ENCODE measurements at places on chromosomes 2 and 18.

- no peak for DNase-seq
These were observed 320.1 kb downstream of the ALK start for GRCh38 chr2:29601321-29601720.

- no peak for DNase-seq
These were observed 489.0 kb upstream of the NRP2 start for GRCh38 chr2:205193125-205193835.

GRCh38 chr2:180540761-180541160 lies 439.6 kb upstream of the UBE2E3 start:
- no peak for DNase-seq

- no peak for DNase-seq
These were observed 214.7 kb downstream of the FBXO15 start for GRCh38 chr18:73932976-73933375.

- DNase-seq = no peak
These were observed 441.7 kb upstream of the HNMT start for GRCh38 chr2:137522620-137523011.

DNA sequence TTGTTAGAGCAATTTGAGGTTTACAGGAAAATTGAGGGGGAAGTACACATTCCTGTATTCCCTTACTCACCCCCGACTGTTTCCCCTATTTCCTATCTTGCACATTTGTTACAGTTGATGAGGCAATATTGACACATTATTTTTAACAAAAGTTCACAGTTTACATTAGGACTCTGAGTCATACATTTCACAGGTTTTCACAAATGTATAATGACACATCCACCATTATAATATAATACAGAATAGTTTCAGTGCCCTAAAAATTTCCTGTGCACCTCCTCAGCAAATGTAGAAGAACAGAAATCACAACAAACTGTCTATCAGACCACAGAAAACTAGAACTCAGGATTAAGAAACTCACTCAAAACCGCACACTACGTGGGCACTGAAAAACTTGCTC lies 160.6 kb upstream of the RMP24 start:
- peak; percentile 29 for DNase-seq

- peak; percentile 9 for DNase-seq
These were observed 801.3 kb downstream of the ERBB4 start for GRCh38 chr2:211737282-211737681.

DNA sequence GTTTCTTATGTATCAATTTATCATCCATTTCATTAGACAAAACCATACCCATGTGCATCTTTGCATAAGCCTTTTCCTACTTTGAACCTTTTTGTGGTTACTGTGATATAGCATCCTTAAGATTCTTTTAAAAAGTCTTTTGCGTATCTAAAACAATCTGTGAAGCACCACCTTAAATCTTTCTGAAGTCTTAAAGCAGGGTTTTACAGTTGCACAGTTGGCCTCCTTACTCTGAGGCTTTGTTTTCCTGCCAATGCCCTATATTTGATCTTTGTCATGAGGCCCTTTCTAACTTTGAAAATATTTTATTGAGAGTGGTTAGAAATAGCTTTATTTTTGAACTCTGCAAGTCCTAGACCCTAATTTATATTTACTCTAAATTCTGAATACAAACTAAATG lies 163.4 kb upstream of the MAP3K20 start:
- no peak for DNase-seq

DNA sequence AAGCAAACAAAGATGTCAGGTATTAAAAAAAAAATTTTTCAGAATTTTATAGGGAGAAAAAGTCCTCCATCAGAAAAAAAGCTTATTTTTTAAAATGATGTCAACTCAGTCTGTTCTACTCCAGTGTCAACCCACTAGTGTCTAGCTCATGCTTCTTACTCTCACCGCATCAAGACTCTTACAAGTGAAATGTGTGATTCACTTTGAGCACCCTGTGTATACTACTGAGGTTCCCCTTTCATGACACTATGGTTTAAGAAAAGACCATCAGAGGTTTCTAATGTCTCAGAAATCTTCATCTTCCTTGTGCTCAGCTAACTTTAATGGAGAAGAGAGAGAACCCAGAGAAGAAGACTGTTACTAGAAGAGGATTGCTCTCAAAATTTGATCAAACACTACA lies 43.4 kb downstream of the FEZ2 start:
- no peak for DNase-seq

GRCh38 chr2:229033816-229034215 lies 237.3 kb downstream of the PID1 start:
- DNase-seq = no peak

DNA sequence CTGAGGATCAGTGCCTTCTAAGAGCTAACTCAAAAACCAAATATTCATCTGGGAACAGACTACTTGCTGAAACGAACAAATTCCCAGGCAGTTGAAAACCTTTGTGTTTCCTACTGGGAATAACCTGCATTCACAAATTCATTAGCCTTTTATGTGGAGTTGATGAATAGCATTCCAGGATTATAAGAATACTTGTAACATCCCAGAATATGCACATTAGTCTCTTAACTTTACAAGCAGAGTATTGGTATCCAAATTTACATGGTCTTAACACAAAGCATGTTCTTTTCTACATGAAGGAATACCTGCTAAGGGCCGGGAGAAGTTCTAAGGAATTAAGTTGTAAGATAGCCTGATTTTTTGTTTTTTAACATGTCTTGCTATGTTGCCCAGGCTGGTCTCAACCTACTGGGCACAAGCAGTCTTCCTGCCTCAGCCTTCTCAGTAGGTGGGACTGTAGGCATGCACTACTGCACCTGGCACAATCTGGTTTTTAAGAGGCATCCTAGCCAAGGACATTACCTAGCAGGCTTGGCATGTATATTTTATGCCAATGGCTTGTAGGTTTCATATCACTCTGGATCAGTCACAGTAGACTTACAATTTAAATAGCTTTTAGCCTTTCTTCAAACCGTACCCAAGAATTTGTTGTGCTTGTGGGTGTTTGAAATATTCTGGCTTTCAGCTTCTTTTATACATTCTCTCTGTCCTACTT lies 50.7 kb downstream of the MGAT5 start:
- DNase-seq = no peak

DNA sequence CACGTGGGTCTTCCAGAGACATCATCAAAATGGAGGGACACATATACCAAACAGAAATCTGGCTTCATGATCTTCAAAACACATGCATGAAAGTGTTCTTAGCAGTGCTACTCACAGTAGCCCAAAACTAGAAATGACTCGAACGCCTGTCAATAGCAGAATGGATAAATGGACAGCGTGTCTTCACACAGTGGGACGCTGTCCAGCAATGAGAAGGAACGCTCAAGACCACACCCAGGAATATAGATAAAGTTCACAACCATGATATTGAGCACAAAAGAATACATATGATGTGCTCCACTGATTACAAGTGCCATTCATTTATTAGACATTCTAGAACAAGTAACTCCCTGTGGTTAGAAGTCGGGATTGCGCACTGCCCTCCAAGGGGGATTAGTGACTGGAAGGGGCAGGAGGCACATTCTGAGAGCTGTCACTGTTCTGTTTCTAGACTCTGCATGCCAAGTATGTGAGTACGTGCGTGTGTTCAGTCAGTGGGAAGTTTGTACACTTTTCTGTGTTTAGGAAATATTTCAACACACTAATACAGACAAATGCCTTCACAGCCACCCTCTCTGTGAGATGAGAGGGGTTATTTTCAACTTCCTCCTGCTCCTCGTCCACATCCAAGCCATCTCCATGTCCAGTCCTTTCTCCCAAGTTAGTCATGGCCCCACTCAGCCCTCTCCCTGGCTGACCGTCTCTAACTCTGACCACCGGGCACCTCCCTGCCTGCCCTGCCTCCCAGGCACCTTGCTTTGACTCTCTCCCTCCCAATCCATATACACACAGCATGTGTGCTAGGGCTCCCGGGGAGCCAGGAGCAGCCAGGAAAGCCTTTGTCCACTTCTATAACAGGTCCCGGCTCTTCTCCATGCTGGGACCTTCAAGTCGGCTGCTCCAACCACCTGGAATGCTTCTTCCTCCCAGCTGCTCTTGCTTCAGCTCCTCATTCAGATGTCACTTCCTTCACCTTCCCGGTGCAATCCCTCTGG lies 26.9 kb upstream of the TNS1 start:
- DNase-seq = no peak

- no peak for DNase-seq
These were observed 1.9 kb downstream of the ACTR1B start for GRCh38 chr2:97661927-97662326.

- no peak for DNase-seq
These were observed 61.4 kb downstream of the TGOLN2 start for GRCh38 chr2:85266146-85267041.

DNA sequence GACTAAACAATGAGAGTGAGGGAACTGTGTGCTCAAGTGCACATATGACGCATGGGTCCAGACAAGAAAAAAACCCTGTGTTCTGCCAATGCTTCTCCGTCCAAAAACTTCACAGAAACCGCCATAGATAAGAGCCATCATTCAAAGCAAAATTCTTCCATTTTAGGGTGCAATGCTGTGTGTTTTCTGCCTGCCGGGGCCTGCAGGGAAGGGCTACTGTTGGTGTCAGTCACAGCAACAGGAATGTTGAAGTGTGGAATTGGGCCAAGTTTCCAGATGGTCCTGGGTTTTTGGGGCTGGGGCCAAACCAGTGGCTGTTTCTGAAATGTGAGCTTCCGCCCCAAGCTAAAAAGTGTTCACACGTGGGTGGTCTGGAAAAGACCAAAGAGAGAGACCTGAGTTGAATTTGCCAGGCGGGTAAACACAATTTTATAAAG lies 677 bp upstream of the MC2R start:
- DNase-seq = no peak

DNA sequence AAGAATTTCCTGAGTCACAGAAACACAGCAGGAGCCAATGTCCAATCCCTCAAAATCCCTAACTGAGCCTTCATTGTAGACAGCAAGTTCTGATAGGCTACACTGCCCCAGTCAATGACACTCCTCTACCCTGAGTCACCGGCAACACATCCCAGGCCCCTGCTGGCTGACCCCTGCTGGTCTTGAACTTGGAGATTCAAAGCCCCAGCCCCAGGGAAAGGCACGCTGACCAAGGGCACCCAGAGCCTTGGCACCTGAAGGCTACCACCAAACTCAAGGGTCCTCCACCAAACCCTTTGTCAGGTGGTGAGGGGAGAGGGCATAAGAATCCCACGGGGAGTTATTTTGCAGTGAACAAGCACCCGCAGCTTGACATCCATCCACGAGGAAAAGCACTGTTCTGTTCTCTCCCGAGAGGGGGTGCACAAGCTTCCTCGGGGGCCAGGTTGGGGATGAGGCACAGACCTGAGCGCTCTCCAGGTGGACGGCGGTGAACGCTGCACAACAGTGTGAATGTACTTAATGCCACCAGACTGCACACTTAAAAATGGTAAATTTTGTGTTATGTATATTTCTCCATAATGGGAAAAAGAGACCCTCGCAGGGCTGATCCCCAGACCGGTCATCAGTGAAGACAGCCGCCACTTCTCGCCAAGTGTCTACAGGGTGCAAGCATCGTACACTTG lies 46.9 kb downstream of the TFCP2L1 start:
- DNase-seq = no peak

DNA sequence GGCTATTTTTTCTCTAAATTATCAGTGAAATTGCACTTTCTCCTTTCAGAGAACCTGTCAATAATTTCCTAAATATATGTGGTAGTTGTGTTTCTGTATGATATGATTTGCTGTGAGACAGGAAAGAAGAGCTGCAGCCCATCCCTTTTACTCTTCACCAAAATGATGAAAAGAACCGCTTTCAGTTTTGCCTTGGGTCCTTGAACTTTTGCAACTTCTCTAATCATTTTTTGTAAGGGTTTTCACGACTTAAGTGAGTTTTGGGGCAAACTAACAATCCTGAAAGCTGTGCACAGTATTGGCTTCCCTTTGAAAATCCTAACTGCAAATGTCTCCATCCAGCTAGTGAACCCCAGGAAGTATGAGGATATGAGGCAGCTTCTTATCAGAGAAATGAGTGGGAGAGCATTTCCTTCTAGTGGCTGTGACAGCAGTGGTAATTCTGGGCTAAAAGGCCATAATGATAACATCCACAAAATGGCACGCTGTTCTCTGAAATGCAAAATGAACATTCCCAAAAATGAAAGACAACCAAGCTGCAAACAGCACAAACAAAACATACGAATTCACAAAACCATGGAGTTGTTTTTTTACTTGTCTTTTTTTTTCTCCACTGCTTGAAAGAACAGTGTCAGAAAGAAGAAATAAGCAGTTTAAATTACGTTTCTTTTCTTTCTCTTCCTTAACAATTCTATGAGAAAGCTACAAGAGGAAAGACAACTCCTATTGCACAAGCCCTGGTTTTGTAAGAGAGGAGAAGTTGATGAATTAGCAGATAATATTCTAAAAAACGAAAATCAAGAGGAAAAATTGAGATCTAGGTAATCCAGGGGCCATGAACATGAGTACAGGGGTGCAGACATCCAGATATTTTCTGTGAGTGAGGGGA lies 1291.6 kb upstream of the ZEB2 start:
- no peak for DNase-seq

DNA sequence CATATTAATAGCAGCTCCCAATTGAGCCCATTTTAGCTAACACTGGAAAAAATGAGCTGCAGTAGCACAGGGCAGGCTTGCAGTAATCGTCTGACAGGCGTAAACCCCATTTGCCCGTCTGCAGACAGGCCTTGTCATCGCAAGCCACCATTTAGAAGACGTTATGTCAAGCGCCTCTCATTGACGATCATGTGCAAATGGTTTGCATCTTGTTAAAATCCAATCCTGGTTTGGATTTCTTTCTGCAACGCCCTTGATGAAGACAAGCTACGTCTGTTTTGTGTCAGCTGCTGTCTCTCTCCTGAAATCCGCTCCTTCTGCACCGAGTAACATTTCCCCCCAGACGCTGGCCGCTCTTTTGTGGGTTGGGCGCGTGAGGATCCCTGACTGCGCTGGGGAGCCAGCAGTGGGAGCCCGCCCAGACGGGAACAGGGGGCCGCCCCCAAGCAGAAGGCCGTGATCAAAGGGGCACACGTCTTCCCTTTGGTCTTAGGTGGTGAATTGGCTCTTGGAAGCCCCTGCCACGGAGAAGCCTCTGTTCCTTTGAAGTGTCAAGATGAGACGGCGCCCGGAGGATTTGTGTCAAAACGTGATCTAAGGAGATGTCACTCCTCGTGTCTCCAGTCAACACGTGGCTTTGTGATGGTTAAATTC lies 84.2 kb upstream of the GPC1 start:
- DNase-seq = no peak

DNA sequence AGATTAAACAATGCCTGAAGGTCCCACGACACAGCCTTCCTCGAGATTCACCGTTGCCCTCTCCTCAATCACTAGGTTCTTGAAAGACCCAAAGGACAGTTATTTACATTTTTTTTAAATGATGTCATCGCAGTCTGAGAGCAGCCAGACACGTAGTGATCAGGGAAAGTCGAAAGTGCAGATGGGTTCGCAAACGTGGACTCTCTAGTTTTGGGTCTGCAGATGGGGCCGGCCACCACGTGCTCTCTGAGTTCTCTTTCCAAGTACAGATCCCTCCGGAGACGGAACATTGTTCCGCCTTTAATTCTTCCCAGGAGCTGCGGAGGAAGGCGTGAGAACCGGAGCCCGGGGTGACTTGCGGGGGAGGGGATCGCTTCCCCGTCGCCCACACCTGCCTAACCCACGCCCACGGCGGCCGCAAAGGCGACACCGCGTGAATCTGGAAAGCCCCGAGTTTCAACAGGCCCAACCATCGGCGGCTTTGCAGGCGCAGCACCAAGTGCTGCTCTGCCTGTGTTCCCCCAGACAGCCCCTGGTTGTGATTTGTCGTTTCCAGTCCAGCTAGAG lies 54.3 kb downstream of the PKDCC start:
- no peak for DNase-seq

Measured in RWPE1 (cell line).